Progenitor cell of endocrine pancreas (in vitro differentiated cells): ENCODE measurements at places on chromosomes 3 and 15. TPM values are rescaled to one million over a fixed set of nuclear protein-coding genes. Genes with fewer than 3 reads are reported as not detected.

Gene STAB1
- total RNA-seq: 0.27 and 0.46 TPM in 2 replicates

Gene WDR72
- total RNA-seq: 25.0 and 26.6 TPM in 2 replicates

Gene LEKR1
- 2.4 and 4.1 TPM in 2 replicates for total RNA-seq

Gene GNAT1
- total RNA-seq: 0.12 and 0.91 TPM in 2 replicates

Gene UMPS
- total RNA-seq: 49.0 and 50.3 TPM in 2 replicates

Gene CGNL1
- 40.4 and 41.9 TPM in 2 replicates for total RNA-seq

Gene DAZL
- total RNA-seq: not detected in 2 replicates

Gene RARRES1
- 1.1 and 3.3 TPM in 2 replicates for total RNA-seq

Gene TFG
- total RNA-seq: 108 and 111 TPM in 2 replicates

Gene RTP1
- total RNA-seq: not detected in 2 replicates

Gene UPK1B
- 8.3 and 11.9 TPM in 2 replicates for total RNA-seq

Gene GOLGA8R
- 0.31 and 0.55 TPM in 2 replicates for total RNA-seq
